NCI-H510A (cell line): ENCODE measurements at places on chromosomes 6 and 20.

DNA sequence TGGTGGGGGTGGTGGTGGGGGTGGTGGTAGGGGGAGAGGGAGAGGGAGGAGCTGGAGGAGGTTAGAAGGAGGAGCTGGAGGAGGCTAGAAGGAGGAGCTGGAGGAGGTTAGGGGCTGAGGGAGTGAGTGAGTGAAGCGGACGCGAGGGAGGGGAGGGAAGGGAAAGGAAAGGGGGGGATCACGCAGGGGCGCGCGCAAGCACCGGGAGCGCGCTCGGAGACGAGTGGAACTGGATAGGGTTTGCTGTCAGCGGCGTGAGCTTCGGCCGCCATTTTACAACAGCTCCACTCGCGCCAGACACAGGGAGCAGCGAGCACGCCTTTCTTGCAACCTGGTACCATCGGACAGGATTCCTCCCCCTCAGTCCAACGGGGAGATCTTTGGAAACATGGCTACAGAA lies 90.5 kb upstream of the FERMT1 start:
- no peak for DNase-seq

- no peak for DNase-seq
Observed at GRCh38 chr6:34352305-34352937, 40.0 kb downstream of the NUDT3 start.

DNA sequence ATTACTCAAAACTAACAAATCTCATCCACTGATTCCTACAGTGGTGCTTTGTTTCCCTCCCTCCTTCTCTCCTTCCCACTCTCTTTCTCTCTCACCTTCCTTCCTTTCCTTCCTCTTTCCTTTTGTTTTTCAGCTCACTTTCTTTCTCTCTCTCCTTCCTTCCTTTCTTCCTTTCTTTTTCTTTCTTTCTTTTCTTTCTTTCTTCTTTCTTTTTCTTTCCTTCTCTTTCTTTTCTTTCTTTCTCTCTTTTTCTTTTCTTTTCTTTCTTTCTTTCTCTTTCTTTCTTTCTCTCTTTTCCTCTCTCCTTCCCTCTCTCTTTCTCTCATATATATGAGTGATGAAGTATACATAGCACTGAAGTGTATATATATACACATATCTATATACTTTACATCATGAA lies 241.4 kb downstream of the CENPW start:
- DNase-seq: no peak

DNA sequence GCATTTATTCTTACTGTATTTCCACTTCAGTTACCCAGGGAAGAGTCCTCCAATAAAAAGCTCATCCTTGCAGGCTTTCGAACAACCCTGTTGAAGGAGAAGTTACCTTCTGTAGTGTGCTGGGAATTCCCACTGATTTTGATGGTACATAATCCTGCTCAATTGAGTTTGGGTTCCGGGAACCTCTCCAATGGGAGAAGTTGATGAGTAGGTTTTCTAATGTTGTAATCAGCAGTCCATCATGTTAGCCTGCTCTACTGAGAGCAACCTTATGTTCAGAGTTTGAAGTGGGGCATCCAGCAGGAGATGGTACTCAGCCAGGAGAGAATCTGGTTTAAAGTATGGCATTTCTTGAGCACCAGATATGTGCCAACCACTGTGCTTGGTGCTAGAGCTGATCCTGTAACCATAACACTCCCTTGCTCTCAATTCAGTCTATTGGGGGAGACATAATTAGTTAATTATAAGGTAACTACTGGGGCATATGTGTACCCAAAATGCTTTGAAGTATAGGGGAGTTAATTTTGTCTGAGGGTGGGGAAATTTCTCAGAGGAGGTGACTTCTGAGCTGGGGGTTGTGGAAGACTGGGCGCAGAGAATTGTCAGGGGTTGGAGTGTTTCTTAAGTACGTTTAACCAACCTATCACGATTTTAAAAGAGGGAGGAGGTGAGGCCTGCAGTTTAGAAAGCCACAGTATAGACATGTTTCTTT lies 2.1 kb downstream of the TOP1 start:
- DNase-seq: no peak

- DNase-seq: no peak
Observed at GRCh38 chr6:29927275-29927569, 15.1 kb upstream of the HLA-A start.
